ENCODE measurements at places on chromosomes 3 and 15.

- no peak for DNase-seq
Observed at GRCh38 chr3:145942052-145942451, 218.9 kb downstream of the PLOD2 start.

- no peak for DNase-seq
Observed at GRCh38 chr15:39661776-39662175, 80.9 kb downstream of the THBS1 start.

- no peak for DNase-seq
Observed at GRCh38 chr15:37900326-37901221, 33.9 kb upstream of the TMCO5A start.

DNA sequence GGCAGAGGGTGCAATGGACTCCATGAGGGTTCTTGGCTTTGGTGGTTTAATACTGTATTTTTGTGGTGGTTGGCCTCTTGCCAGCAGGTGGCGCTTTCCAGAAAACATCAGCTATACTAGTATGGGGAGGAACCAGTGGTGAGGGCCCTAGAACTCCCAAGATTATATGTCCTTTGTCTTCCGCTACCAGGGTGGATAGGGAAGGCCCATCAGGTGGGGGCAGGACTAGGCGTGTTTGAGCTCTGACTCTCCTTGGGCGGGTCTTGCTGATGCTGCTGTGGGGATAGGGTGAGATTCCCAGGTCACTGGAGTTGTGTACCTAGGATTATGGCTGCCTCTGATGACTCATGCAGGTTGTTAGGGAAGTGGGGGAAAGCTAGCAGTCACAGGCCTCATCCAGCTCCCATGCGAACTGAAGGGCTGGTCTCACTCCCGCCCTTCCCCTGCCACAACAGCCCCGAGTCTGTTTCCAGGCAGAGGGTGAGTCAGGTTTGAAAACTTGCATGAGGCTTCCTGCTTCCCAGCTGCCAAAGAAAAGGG, 357.7 kb downstream of the OTOL1 start:
- peak; percentile 20 for DNase-seq

DNA sequence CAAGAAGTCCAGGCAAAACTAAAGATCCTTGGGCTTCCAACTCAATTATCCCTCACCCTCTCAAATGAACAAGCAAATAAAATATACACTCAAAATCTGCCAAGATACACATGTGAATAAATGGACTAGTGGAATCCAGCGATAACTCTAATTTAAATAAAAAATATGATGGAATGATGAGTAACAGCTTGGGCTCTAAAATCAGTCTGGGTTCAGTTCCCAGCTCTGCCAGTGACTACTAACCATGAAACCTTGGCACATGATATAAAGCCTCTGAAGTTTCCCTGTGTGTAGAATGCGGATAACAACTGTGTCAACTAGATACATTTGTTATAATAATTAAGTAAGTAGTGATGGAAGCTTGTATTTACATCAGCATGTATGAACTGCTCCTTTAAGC, 81.3 kb downstream of the CADPS start:
- no peak for DNase-seq

GRCh38 chr15:81955382-81956062, 90.3 kb downstream of the MEX3B start:
- DNase-seq = no peak

- no peak for DNase-seq
Observed at GRCh38 chr3:185387646-185388045, 24.7 kb downstream of the MAP3K13 start.

- no peak for DNase-seq
Observed at GRCh38 chr3:178669758-178670157, 133.5 kb downstream of the KCNMB2 start.

DNA sequence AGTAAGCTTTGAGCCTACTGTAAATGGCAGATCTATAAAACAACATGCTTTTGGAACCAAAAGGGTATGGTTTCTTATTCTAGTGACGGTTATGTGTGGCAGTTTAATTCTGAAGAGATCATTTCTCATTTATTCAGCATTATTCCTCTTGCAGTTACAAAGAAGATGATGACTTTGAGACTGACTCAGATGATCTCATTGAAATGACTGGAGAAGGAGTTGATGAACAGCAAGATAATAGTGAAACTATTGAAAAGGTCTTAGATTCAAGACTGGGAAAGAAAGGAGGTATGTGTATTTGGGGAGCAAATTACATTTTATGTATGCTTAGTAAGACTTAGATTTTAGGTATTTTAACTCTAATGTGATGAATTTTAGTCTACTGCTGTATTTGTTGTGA, 41.5 kb downstream of the CHD2 start:
- DNase-seq = no peak

DNA sequence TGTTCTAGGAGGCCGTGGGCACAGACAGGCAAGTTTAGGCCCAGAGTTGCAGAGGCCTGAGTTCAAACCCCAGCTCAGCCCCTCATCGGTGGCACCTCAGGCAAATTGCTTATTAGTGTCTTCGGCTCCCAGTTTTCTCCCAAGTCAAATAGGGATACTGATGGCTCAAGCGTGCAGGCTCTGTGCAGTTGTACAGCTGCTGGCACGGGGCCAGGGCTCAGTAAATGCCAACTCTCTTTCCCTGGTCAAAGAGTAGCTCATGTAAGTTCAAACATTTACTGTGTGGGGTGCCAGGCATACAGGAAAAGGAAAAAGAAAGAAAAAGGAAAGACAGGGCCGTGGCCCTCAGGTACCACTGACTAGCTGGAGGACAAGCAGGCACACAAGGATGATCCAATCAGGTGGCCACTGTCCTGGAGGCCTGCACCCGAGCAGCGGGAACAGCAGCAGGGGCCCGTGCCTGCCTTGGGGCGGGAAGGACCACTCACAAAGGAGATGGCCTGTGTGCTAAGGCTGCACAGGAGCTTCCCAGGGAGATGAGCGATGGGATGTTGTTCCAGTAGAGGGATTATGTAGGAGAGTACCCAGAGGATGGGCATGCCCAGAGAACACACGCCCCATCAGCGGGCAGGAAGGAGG, 70.8 kb downstream of the TBC1D2B start:
- no peak for DNase-seq

GRCh38 chr3:97927704-97928103, 44.5 kb downstream of the RIOX2 start:
- DNase-seq = no peak

- no peak for DNase-seq
Observed at GRCh38 chr3:45417930-45418847, 29.8 kb downstream of the LARS2 start.

- DNase-seq = peak; percentile 9
Observed at GRCh38 chr15:29451201-29451781, 181.7 kb upstream of the NSMCE3 start.

GRCh38 chr3:126927846-126928245, 55.1 kb upstream of the PLXNA1 start:
- DNase-seq = no peak

DNA sequence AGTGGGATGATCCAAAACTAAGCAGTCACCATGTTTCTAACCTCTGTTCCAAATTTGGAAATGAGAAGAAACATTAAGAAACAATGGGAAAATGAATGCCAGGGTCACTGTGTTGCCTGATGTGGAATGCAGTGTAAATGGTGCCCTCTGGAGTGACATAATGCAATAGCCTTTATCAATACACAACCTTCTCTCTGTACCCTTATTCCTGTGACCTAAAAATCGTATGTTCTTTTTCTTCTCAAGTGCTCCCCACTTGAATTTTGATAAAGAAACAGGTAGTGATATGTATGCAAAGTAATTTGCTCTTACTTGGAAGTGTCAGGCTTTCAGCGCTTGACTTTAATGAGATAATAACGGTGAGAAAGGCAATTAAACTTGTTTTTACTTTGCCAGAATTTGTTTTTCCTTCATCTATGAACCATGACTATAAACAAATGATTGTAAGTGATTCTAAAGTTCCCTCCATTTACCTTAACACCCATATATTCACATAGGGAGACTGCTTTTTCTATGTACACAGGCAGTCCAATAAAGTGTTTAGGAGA, 145.8 kb upstream of the THRB start:
- DNase-seq = peak; percentile 40

DNA sequence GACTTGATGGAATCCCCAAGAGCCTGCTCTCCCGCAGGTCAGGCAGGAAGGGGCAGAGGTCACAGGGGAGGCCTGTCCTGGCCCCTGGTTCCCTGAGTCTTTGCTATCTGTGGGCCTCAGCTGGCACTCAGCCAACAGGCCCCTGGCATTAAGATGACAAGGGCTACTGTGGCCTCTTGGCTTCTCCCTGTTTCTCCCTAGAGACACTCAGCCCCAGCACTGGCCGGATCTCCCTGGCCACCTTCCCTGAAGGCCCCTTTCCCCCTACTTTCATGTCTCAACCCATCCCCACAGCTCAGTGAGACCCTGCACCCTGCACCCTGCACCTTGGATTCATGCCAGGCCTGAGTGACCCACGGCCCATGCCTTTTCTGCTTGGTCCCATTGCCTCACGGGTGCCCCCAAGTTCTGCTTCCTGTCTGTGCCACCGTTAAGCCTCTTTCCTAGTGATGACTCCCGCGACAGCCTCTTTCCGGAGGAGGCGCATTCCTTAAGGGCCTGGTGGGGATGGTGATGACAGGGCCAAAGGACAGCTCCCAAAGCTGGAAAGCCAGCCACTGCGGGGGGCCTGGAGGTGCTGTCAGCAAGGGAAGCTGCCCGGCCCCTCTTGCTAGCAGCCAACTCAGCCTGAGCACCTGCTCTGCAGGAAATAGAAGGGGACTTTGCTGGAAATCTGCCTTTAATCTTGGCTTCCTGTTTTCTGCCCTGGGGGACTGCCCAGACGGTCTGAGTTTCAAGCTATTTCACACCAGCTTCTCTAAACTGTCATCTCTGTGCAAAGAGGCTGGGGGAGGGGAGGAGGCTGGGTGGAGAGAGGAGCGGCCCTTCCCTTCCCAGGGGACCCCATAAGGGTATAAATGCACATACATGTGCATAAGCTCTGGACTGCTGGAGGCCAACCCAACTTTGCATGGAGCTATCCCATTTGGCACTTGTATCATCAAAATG, 4.8 kb upstream of the CSK start:
- no peak for DNase-seq

DNA sequence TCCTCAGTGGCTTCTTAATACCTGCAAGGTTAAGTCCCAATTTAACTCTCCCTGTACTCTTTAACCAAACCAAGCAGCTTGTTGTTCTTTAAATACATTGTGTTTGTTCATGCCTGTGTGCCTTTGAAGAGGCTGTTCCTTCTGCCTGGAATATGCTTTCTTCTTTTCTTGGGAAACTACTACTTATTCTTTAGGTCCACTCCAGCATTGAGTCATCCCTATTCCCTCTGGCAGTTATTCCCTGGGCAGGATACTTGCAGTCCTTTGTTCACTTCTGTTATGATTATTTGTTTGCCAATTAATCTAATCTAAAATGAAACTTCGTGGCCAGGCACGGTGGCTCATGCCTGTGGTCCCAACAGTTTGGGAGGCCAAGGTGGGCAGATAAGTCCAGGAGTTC, 139.3 kb downstream of the ZNF609 start:
- no peak for DNase-seq

DNA sequence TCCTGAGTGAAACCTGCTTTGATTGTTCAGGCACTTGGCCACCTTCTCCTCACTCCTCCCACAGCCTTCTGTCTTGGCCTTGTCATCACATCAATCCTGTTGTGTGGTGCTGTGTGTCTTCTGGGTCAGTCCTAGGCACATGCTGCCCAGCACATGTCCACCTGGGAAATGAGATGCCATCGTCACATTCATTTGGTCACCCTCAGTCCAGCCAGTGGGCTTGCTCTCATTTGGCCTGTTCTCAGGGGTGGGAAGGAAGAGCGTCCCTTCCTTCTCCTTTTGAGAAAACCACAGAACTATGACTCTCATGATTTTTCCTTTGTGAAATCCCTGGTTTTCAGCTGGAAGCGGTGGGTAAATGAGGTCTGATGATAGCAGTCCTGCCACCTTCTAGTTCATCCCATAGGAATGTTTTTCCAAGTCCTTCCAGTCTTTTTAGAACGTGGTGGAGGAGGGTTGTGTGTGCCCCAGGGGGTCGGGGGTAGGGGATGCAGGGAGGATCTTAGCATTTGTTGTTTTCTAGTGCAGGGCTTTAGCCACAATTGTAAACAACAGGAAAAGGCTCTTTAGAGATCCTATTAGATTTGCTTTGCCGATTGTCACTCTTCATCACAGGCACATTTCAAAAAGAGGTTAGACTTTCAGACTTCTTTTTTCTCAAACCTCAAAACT, 8.4 kb upstream of the PLA1A start:
- no peak for DNase-seq

- DNase-seq = no peak
Observed at GRCh38 chr3:39141171-39141995, 12.0 kb downstream of the CSRNP1 start.

- no peak for DNase-seq
Observed at GRCh38 chr3:186247821-186248814, 113.9 kb downstream of the DGKG start.

DNA sequence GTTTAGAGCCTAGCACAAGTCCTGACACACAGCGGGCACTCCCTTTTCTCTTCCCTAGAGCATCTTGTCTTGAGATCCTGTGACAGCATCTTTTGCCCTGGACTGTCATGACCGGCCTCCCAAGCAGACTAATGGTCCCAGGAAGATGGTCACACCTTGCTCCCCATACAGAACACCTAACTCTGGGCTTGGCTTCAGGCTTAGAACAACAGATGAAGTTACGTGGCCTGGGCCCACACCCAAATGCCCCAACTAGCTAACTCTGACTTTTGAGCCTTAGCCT, 781 bp upstream of the IP6K1 start:
- no peak for DNase-seq

GRCh38 chr3:10443272-10444109, 61.9 kb downstream of the ATP2B2 start:
- no peak for DNase-seq

DNA sequence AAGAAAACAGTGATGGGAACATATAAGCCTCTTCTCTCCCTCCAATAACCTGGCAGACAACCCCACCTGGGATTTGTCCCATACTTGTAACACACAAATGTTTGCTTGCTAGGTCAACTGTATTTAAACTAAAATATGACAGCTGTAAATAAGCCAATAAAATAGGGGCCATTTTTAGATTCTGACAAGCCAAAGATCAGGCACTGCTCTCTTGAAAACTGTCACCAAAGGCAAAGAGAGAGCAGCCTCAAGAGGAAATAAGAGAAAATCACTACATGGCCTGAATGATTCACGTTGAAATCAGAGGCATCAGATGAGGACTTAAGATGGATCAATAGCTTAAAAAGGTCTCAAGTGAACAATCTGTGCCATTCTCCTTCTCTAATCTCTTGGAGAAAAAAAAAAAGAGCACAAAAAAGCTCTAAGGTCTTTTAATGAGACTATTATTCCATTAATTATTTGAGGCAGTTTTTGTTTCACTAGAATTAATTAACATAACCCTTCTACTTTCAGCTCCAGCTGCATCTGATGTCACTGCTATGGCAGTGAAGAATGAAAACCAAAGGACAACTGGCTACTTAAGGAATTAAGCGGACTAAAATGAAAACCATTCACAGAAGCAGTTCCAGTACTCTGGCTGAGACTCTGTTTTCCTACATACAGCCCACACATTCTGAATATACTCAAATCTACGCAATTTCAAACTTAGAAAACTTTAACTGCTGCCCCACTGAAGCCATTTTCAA, 19.0 kb downstream of the MYO5A start:
- DNase-seq = no peak

GRCh38 chr3:56800130-56800831, 1.5 kb downstream of the ARHGEF3 start:
- DNase-seq = no peak

GRCh38 chr3:36379872-36380220, 458 bp upstream of the STAC start:
- DNase-seq = no peak

- no peak for DNase-seq
Observed at GRCh38 chr15:34330279-34330678, 7.3 kb downstream of the SLC12A6 start.
